ENCODE measurements at places on chromosomes 6 and 20.

GRCh38 chr6:63214816-63215215 lies 3.5 kb downstream of the FKBP1C start:
- DNase-seq = no peak

DNA sequence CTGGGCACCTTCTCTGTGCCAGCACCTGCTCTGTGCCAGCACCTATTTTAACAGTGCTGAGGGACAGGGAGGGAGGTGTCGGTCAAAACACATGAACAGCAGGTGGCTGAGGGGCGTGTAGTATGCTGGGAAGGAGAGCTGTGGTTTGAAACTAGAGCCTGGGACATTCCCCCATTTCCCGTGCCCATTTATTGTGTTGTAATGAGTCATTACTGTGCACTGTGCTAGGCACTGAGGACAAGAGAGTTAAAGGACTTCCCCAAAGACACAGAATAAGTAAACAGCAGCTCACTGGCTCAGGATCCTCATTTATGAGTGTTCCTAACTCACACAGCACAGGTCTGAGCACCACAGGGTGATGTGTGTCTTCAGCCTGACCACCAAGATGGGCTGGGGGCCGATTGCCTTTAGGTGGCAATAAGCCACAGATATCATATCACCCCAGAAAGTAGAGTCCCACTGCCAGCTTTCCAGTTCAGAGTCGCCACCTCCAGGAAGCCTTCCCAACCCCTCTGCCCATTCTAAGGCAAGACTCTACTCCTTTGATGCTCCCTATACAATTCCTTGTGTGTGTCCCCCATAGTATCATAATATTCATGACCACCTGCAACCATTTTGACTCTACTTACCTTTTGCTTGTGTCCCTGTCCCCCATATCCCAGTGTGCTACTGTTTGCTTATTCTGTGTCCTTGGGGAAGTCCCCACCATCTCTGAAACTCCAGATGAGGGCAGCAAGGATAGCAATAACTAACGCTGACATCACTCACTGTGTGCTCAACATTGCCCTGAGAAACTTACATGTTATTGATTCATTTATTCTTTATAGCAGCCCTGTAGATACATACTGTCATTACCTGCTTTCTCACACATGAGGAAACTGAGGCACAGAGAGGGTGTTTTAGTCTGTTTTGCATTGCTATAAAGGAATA lies 87.3 kb downstream of the TOX2 start:
- DNase-seq = no peak

DNA sequence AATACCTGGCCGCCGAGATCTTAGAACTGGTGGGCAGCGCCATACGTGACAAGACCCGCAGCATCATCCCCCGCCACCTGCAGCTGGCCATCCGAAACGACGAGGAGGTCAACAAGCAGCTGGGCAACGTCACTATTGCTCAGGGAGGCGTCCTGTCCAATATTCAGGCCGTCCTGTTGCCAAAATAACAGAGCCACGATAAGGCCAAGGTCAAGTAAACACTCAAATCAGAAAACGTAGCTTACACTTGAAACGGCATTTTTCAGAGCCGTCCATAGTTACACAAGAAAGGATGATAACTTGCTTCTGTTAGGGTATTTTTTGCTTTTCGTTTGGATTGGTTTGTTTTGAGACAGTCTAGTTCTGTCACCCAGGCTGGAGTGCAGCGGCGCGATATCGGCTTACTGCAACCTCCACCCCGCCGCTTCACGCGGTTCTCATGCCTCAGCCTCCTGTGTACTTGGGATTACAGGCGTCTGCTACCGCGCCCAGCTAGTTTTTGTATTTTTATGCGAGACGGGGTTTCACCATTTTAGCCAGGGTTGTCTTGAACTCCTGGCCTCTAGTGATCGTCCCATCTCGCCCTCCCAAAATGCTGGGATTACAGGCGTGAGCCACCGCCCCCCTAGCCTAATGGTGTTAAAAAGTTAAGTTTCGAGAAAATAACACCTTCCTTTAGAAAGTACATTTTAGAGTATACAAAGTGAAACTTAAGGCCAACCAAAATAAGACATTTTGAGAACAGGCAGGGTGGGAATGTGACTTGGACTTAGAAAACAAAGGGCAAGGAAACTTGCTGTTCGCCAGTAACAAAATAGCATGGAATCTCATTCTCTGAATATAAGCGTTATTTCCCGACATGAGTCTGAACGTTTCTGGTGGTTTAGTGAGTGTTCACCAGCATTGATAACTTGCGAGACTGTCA lies 42.8 kb upstream of the HFE start:
- DNase-seq = peak; percentile 11

DNA sequence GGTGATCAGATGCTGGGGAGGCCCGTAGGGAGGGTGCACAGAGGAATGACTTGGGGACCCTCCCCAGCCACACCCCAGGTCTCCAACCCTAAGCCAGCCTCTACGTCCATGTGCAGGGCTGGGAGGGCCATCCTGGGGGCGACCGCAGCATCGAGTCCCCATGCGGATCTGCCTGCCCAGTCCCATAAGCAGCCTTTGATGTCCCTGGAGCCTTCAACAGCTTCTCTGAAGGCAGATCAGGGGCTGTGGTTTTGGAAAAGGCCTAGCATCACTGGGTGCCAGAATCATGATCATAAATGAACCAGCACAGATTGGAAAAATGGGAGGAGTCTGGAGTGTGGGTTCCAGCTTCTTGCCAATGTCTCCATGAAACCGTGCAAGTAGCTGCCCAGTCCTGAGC lies 22.9 kb downstream of the TOX2 start:
- no peak for DNase-seq

- DNase-seq = no peak
These were observed 20.7 kb upstream of the SULF2 start for GRCh38 chr20:47805951-47806350.

DNA sequence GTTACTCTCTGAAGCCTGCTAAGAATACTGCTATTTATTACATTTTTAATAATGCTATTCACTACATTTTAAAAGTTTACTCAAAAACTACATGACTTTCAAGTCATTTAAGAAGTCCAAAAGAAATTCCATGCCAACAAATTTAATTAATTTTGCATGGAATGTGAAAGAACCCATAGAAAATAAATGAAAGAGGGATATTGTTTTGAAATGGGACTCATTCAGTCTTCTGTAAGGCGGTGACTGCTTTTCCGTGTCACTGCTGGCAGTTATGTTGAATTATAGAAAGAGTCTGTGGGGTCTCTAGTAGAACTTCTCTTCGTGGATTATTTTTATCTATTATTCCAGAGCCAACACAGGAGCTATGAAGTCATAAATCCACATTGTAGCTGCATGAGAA lies 211.2 kb downstream of the LAMA2 start:
- DNase-seq = no peak

GRCh38 chr20:34629342-34629741 lies 47.5 kb downstream of the PIGU start:
- DNase-seq = peak; percentile 3

DNA sequence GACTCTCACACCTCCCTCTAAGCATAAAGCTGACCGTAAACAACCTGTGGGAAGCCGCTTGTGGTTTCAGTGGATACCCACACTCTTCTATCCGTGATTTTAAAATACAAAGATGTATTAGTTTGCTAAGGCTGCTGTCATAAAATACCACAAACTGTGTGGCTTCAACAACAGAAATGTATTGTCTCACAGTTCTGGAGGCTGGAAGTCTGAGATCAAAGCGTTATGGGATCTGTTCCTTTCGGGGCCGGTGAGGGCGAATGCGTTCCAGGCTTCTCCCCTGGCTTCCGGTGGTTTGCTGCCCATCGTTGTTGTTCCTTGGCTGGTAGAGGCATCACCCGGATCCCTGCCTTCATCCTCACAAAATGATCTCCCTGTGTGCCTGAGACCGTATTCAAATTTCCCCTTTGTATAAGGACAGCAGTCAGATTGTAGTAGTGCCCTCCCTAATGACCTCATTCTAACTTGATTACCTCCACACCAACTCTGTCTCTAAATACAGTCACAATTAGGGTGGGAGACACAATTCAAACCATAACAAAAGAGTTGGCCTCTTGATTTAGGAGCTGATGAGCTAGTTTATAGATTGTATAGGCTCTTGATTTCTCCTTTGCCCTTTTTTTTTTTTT lies 210.6 kb upstream of the SOX4 start:
- no peak for DNase-seq

- DNase-seq = no peak
These were observed 75.2 kb downstream of the COL21A1 start for GRCh38 chr6:56172144-56172543.

DNA sequence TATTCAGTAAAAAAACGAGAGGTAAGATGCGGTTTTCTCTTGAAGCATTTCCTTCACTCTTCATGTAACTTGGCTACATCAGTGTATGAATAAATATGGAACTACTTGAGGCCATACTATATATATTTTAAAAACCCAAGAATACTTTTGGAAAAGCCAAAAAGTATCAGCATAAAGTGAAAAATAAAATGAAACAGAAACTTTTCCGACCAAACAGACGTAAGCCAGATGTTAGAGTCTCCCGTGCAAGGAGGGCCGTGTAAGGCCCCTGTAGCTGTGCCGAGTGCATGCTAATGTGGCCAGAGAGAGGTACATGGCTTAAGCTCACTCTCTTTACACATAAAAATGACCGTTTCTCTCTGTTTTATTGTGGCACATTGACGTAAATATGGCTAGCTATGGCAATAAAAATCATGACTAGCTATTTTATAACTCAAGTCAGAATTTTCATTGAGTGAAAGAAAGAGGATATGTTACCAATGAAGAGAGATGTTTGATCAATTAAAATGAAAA lies 140.1 kb upstream of the GMDS start:
- DNase-seq = no peak

- DNase-seq = peak; percentile 81
These were observed 6.9 kb upstream of the BLCAP start for GRCh38 chr20:37534401-37535157.

DNA sequence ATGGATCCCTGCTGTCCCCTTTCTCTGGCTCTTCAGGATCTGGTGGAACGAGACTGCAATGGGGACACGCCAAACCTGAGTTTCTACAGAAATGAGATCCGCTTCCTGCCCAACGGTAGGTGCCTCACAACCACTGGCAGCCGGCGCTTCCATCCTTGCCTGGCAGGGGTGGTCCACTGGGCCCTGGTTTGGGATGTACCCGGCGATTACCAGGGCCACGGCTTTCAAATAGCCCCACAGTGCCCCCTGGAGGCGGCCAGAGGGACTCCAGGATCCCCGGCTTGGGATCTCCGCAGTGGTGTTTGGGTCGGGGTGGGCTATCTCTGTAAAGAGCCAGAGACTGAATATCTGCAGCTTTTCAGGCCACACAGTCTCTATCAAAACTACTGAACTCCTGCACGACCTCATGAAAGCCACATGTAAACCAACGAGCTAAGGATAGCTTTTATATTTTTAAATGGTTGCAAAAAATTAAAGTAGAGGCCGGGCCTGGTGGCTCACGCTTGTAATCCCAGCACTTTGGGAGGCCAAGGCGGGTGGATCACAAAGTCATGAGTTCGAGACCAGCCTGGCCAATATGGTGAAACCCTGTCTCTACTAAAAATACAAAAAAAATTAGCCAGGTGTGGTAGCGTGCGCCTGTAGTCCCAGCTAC lies 3.7 kb downstream of the OGFR start:
- DNase-seq = no peak

DNA sequence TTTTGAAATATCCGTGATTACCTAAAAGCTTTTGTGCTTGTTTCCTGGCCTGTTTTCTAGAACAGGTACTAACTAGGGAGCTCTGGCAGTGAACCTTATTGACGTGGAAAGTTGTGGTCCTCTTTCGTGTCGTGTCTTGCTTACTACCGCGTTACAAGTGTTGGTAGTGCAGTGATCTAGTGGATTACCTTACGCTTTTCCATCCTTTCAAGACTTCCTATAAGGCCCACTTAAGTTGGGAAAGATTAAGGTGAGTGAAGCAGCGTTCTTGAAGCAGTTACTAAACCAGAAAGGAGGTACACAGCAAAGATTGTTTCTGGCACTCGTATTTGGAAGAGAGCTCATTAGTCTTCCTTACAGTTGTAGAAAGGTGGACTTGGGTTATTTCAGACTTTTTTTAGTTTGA lies 1.9 kb downstream of the PNRC1 start:
- no peak for DNase-seq

DNA sequence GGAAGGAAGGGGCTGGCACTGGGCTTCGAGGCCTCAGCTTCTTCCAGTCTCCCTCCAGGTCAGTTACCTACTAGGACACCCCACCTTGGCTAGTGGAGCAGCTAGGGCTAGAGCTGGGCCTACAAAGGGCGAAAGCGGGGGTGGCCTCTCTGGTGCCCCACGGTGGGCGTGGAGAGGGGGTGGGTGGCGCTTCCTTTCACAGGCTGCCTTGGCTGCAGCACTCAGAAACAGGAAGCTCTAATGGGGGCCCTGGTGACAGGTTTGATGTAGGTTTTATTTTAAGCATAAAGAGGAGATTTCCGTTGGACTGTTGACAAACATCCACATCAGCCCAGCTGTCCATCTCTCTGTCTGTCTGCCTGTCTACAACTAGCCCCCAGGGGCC lies 13.4 kb downstream of the FAM110A start:
- no peak for DNase-seq

DNA sequence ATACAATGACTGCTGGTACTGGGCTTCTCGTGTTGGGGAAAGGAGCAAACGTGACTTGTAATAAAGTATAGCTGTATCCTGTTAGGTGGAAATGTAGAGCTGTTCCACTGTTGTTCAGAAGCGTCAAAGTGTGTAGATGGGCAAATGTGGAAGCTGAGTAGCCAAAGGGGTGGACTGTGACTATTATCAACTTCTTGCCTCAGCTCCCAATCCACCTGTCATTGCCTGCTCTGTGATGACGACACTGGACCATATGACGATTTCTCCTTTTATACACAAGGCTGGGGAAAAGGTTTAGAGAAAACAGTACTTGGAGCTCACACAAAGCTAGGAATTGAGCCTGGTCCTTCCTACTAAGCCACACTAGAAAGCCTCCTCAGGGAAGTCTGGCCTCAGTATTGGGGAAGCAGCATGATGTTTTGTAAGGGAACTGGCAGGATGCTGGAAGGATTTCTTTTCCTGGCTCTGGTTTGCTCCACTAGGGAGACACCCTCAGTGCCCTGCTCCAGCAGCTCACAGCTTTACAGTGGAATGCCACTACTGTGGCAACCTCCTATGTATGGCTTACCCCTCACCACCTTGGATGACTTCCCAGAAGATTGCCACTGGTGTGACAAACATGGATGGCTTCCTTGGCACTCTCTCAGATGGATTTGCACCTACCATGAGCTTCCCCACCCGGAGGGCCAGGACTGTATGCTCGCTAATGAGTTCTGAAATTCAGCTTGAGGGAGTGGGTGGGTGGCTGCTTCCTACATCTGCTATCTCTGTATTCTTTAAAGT lies 20.0 kb downstream of the CD164 start:
- no peak for DNase-seq

GRCh38 chr20:14830466-14830865 lies 493.1 kb upstream of the FLRT3 start:
- no peak for DNase-seq

- no peak for DNase-seq
These were observed 94.0 kb downstream of the SCML4 start for GRCh38 chr6:107730106-107730505.

Data from HFFc6 (cell line).